GM23338 (cell line): ENCODE measurements at places on chromosomes 3 and 15. TPM values are rescaled to one million over a fixed set of nuclear protein-coding genes. Genes with fewer than 3 reads are reported as not detected.

Gene PLSCR2
- not detected in 2 replicates for total RNA-seq

Gene SLC22A13
- 0.47 and 0.66 TPM in 2 replicates for total RNA-seq

Gene WDR93
- 0.14 TPM in 1 of 2 replicates, not detected in the other for total RNA-seq

Gene FOXL2
- total RNA-seq = 2.3 and 3.5 TPM in 2 replicates
